NCI-H1092 (cell line): ENCODE measurements at places on chromosomes 12 and 14.

DNA sequence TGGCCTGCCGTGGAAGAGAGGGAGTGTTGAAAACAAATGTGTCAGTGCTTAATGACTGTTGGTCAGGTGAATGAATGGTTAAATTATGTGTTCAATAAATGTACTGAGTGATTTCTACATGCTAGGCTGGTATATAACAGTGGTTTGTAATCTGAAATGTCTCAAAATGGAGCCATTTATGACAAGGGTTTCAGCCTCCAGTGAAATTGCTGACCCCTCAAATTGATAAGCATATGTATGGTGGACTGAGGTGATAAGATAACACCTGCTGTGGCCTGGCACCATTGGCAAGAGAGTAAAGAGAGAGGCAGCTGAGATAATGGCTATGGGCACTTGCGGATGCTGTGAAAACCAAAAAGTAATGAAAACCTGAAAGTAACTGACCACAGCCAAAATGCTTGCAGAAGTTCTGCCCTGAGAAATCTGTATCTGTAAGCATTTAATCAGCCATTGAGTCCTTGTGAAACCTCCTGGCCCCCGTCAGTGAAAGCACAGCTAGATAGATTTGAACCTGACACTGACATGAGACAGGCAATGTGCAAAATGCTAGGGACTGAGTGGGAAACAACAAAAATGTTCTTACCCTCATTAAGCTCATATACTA lies 1.4 kb upstream of the BCAT1 start:
- DNase-seq, result no peak

DNA sequence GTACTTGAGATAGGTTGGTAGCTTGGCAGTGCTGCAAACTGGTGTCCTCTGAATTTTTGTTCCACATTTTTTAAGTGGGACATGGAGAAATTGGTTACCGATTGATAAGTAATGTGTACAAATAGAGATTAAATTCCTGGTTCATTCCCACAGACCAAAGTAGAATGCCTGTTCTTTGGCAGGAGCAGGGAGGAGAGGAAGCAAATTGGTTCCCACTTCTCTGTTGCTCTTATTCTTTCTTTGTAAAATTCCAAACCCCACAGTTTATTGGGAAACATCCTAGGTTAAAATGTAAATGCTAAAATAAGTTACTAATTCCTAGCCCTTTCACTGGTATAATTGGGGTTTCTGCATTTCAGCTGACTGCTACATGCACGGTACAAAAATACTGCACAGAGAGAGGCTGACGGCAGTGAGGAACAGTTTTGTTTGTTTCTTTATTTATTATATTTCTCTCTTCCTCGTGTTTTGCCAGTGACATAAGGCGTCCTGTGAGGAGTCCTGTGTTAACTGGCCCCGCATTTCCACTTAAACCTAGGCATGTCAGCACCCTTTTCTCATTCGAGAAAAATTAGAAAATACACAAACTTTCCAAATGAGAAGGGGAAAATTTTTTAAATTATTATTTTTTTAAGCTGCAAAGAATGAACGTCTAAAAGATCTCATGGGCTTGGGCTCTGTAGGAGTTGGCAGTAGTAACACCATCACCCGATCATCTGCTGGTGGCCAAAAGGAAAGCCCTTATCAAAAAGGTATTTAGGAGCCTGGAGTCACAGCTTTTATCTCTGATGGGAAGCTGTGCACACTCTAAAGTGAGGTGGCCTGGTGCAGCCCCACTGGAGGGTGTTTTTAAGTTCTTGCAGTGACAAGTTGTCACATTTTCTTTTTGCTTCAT lies 25.4 kb upstream of the BCL7A start:
- DNase-seq, result no peak

DNA sequence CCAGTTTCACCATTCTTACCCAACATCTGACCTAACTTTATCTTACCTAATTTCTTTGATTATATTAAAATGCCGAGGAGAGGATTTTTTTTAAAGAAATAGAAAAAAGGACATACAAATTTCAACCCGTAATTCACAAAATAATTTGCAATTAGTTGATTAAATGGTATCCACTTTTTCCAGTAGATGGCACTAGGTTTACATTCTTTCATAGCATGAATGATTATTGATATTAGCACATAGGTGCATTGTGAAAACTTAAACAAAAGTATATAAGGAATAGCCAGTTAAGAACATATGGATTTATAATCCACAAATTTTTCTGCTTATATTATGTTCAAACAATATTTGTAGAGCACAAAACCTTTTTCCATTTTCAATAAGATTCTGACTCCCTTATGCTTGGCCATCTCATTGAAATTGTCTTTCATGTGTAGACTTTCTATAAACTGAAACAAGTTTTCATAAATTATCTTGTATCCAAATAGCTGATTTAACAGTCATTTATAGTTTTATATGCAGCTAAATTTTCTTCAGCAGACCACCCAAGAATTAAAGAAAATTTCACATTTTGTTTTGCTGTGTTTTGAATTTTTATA lies 35.3 kb downstream of the MSRB3 start:
- DNase-seq, result no peak

- no peak for DNase-seq
Observed at GRCh38 chr12:65834146-65834935, 10.1 kb downstream of the HMGA2 start.

DNA sequence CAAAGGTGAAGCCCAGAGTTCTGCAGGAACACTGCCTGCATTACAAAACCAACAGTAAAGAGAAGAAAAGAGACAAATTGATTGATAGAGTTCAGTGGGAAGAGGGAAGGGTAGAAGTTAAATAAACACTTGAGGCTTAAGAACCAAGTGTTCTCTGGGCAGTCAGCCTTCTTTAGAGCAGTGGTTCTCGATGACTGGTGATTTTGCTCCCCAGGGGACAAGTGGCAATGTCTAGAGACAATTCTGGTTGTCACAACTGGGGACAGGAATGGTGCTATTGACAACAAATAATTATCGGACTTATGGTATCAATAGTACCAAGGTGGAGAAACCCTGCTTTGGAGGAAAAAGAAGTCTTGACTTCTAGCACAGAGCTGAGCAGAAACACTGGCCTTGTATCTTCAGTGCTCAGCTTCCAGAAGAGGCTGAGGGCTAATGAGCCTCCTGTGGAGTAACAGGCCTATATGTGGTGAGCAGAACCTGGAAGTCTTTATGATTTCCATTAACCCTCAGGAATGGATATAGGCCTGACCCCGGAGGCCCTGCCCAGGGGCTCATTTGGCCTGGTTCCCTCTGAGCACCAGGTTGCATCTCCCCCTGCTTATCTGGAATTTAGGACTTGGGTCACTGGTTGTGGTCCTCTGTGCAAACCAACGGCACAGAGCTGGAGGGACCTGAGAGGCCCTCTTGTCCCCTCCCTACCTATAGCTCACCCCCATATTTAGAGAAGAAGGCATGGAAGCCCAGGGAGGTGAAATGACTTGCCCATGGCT lies 204.6 kb upstream of the PWP1 start:
- DNase-seq, result no peak

DNA sequence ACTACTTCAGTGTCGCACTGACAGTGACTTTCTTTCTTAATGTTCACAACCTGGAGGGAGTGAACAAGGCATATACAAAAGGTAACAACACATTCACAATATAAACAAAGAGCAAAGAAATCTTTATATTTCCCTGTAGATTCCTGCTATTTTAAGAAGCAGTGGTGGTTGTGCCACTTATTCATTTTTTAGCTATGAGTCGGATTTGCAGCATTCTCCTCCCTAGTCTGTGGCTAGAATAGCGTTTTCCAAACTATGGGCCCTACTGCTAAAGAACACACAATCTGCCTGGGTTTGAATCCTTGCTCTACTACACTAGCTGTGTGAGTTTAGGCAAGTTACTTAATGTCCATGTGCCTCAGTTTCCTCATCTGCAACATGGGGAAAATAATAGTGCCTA lies 18.6 kb upstream of the MDM1 start:
- DNase-seq, result no peak

- no peak for DNase-seq
Observed at GRCh38 chr14:99769799-99770198, 23.4 kb upstream of the EML1 start.

DNA sequence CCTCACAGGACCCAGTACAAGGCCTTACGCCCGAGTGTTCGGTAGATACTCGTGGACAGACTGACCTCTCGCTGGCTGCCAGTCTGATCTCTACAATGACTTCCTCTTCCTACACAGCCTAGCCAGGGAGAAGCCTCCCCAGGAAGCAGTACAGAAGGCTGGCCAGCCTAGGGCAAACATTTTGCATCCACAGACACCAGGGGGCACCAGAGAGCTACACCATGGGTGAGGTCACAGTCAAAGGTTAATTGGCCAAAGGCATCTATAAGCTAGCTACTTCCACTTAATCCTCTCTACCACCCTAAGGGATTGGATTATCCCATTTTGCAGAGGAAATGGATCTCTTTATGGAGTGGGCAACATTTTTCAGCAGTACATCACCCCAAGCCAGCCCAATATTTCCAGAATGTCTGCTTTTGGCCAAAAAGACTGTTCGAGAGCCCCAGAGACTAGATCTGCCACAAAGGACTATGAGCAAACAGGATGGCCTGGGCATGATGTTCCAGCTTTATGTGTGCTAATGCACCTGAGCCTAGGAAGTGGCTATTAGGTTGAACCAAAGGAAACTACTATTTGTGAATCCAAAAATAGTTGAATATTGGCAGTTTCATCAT lies 14.6 kb upstream of the PNMA1 start:
- peak; percentile 30 for DNase-seq
